Mesangial cell (primary cell): ENCODE measurements at places on chromosomes 7 and 10. TPM values are rescaled to one million over a fixed set of nuclear protein-coding genes. Genes with fewer than 3 reads are reported as not detected.

The CYP2C19 gene
- not detected in 2 replicates for total RNA-seq

The PDZD7 gene
- 4.6 and 5.5 TPM in 2 replicates for total RNA-seq

The PTEN gene
- 21.7 and 35.9 TPM in 2 replicates for total RNA-seq

The FAM13C gene
- 0.16 and 0.51 TPM in 2 replicates for total RNA-seq

The FKBP6 gene
- total RNA-seq = 0.16 TPM in 1 of 2 replicates, not detected in the other

The CPN1 gene
- total RNA-seq = not detected in 2 replicates

The PRSS2 gene
- not detected in 2 replicates for total RNA-seq

The CC2D2B gene
- total RNA-seq = 0.25 TPM in 1 of 2 replicates, not detected in the other

The OPN1SW gene
- not detected in 2 replicates for total RNA-seq

The TUBB8 gene
- total RNA-seq = 0.25 and 0.33 TPM in 2 replicates

The PLXNA4 gene
- 0.16 and 0.51 TPM in 2 replicates for total RNA-seq

The SUV39H2 gene
- 4.8 and 13.5 TPM in 2 replicates for total RNA-seq

The SPDYE2 gene
- not detected in 2 replicates for total RNA-seq

The HOXA4 gene
- total RNA-seq = 6.7 and 9.6 TPM in 2 replicates

The CRYGN gene
- total RNA-seq = 1.3 TPM in 1 of 2 replicates, not detected in the other

The PLEKHS1 gene
- not detected in 2 replicates for total RNA-seq

The TFEC gene
- total RNA-seq = not detected in 2 replicates

The AZGP1 gene
- 0.49 TPM in 1 of 2 replicates, not detected in the other for total RNA-seq

The ZNRF2 gene
- 5.7 and 7.9 TPM in 2 replicates for total RNA-seq

The CYP2C9 gene
- total RNA-seq = not detected in 2 replicates

The TSPAN15 gene
- total RNA-seq = 2.6 and 9.5 TPM in 2 replicates

The RAPGEF5 gene
- total RNA-seq = 0.16 and 0.51 TPM in 2 replicates

The TCAF2 gene
- total RNA-seq = 0.38 and 0.98 TPM in 2 replicates

The SFTPA1 gene
- total RNA-seq = not detected in 2 replicates

The HOXA7 gene
- 16.8 and 26.6 TPM in 2 replicates for total RNA-seq

The WNT2 gene
- total RNA-seq = 0.63 TPM in 1 of 2 replicates, not detected in the other

The UCMA gene
- total RNA-seq = not detected in 2 replicates

The SPDYE11 gene
- not detected in 2 replicates for total RNA-seq

The SHTN1 gene
- 6.2 and 8.7 TPM in 2 replicates for total RNA-seq

The KLF6 gene
- 63.8 and 80.8 TPM in 2 replicates for total RNA-seq

The COL28A1 gene
- total RNA-seq = 0.16 and 0.38 TPM in 2 replicates

The COL26A1 gene
- total RNA-seq = 0.16 and 0.25 TPM in 2 replicates

The RET gene
- total RNA-seq = 0.51 and 0.65 TPM in 2 replicates

The SLC26A5 gene
- total RNA-seq = not detected in 2 replicates

The TMEM196 gene
- under 0.01 and 0.13 TPM in 2 replicates for total RNA-seq

The HPSE2 gene
- total RNA-seq = not detected in 2 replicates

The SP8 gene
- total RNA-seq = not detected in 2 replicates

The PRTFDC1 gene
- total RNA-seq = 8.2 and 16.6 TPM in 2 replicates

The NUPR2 gene
- total RNA-seq = 0.38 TPM in 1 of 2 replicates, not detected in the other
